ENCODE measurements at places on chromosomes 4 and X. TPM values are rescaled to one million over a fixed set of nuclear protein-coding genes. Genes with fewer than 3 reads are reported as not detected.

The NUDT10 gene
- total RNA-seq: 3.3 TPM

The BMP3 gene
- total RNA-seq: 0.16 TPM

The FAM200B gene
- 23.3 TPM for total RNA-seq

The CLDN22 gene
- total RNA-seq: under 0.01 TPM

The NWD2 gene
- not detected for total RNA-seq

The DRP2 gene
- total RNA-seq: 3.4 TPM

The LPAR4 gene
- 4.7 TPM for total RNA-seq

The NKX3-2 gene
- total RNA-seq: under 0.01 TPM
